ENCODE measurements at places on chromosomes 2 and 18. TPM values are rescaled to one million over a fixed set of nuclear protein-coding genes. Genes with fewer than 3 reads are reported as not detected.

MYO5B gene
- 6.9 TPM for total RNA-seq

COL4A4 gene
- total RNA-seq: 0.67 TPM

GALNT5 gene
- total RNA-seq: 0.06 TPM

C2orf81 gene
- total RNA-seq: 3.8 TPM

CERKL gene
- not detected for total RNA-seq

ASIC4 gene
- 0.19 TPM for total RNA-seq

C2orf80 gene
- total RNA-seq: 1.3 TPM

NYAP2 gene
- total RNA-seq: not detected

MTCL1 gene
- total RNA-seq: 62.0 TPM

GYPC gene
- total RNA-seq: 26.7 TPM

PLGLB2 gene
- total RNA-seq: not detected

CNTNAP5 gene
- 0.17 TPM for total RNA-seq

NPAS2 gene
- total RNA-seq: 1.8 TPM

CABYR gene
- total RNA-seq: 20.1 TPM

IL1B gene
- total RNA-seq: not detected

UGT1A4 gene
- total RNA-seq: not detected

RAX gene
- 0.52 TPM for total RNA-seq

TOGARAM2 gene
- total RNA-seq: 0.59 TPM

BUB1 gene
- total RNA-seq: 118 TPM

CDH19 gene
- not detected for total RNA-seq

FNDC4 gene
- 14.7 TPM for total RNA-seq

SLC19A3 gene
- total RNA-seq: 5.9 TPM

Measured in H1 (cell line).